Kasumi-1 (cell line): ENCODE measurements at places on chromosomes 1 and 21.
A peak's percentile ranks its signal among the peaks of the same experiment; 100 is the strongest.

DNA sequence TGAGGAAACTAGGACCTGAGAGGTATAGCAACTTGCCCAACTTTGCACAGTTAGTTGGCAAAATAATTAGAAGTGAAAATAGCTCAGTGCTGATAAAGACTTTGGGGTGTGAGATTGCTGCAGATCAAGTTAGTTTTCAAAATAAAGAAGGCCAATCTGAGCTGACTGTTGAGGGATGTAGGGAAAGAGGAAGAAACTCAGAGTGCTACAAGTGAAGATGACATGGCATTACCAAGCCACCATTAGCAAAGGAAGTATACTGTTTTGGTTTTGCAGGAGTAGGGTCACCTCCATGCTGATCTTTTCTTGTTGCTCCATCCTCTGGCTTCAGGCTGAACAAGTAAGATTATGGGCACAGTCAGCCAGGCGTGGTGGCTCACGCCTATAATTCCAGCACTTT is 78.7 kb upstream of the ADAM30 start:
- no peak for DNase-seq

GRCh38 chr1:53804791-53805505 is 33.1 kb downstream of the NDC1 start:
- DNase-seq, result no peak

- no peak for DNase-seq
Observed at GRCh38 chr1:248361121-248361715, at the start of gene OR2T4. Gene OR2T4, plus strand, starts transcription at chr1:248361665. Its CDS starts 0 bp downstream, at chr1:248361665.

DNA sequence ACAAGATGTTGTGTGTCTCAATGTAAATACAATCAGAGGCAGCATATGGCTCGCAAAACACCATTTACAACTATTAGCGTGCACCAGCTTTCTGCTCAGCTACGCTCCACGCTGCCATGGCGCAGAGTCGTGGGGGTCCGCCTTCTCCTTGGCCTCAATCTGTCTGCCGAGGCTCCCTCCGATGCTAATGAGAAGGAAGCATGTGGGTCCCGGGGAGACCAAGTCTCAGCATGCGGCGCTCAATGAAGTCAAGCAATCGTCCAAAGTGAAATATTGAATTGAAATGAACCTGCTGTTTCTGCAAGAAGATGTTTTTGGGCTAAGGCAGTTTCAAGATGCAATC is 228.9 kb downstream of the TOMM20 start:
- no peak for DNase-seq

- no peak for DNase-seq
Observed at GRCh38 chr1:112257043-112257835, 138.8 kb upstream of the CTTNBP2NL start.

- DNase-seq, result no peak
Observed at GRCh38 chr1:26356106-26356505, 2.2 kb upstream of the CRYBG2 start.

DNA sequence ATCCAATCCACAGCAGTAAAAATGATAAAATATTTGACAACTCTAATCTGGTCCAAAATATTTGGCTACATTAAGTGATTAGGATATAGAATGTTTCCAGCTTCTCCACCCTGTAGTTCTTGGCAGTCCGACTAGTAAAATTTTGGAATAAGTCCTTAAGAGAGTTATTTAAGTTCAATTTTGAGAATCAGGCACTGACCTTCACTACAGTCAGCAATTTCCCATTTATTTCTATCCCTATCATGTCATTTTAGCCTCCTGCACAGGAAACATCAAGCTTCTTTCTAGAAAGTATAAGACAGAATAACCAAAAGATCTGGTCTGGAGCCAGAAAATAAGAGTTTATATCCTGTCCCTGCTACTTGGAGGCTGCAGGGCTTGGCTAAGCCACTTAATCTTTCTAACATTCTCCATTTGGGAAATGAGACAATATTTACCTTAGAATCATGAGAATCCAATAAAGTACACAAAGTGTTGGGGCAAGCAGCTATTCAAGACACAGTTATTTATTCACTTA is 162.2 kb downstream of the DPYD start:
- DNase-seq, result no peak

- DNase-seq, result no peak
Observed at GRCh38 chr1:8816831-8817411, 519 bp downstream of the RERE start.

GRCh38 chr1:36304970-36305914 is 926 bp upstream of the SH3D21 start:
- DNase-seq, result no peak

DNA sequence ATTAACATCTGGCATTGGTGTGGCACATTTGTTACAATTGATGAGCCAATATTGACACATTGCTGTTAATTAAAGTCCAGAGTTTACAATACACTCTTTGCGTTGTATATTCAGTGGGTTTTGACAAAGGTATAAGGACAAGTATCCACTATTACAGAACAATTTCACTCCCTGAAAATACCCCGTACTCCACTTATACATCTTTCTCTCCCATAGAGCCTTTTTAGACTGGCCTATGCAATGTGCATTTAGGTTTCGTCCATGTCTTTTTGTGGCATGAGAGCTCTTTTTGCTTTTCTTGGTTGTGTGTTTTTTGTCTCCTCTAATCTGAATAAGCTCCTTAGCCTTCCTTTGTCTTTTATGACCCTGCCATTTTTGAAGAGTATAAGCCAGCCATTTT is 40.6 kb upstream of the TSNAX start:
- no peak for DNase-seq

DNA sequence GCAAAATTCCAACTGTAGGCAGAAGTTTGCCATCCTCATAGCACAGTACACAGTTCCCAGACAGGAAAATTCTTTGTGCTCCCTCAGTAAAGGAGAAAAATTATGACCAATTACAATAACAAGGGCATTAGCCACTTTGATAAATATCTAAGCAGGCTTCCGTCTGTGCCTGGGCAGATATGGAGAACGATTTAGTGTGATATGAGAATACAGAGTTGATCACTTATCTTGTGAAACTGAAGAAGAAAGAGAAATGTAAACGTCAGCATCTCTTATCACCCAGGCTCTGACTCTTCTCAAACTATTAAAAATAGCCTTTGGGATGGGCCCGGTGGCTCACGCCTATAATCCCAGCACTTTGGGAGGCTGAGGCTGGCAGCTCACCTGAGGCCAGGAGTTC is 54.5 kb upstream of the TIAM1 start:
- no peak for DNase-seq

DNA sequence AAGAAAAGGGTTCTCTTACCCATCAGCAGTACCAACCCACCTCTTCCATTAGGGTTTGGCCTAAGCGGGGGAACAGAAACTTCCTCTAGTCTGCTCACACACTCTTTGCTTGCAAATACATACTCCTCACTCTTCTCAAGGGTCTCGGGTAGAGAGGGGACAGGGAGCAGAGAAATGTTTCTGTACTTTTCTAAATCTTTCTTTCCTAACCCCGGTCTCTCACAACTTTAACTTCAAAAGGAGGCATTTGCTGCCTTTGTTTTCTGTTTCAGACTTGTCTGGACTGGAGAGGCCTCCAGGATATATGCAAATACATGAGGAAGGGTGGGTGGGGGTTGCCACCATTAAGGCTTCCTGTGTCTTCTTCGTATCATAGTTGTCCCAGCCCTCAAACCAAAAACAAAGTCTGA is 10.5 kb upstream of the LAX1 start:
- DNase-seq, result no peak

GRCh38 chr1:69985376-69985775 is 220.0 kb downstream of the LRRC40 start:
- no peak for DNase-seq

GRCh38 chr1:27099135-27099586 is 55.8 kb downstream of the SLC9A1 start:
- DNase-seq, result peak; percentile 77

GRCh38 chr1:84365225-84366221 is 32.8 kb upstream of the DNASE2B start:
- DNase-seq, result peak; percentile 40

GRCh38 chr1:228081578-228082213 is 812 bp upstream of the ARF1 start:
- no peak for DNase-seq

GRCh38 chr1:221829327-221830015 is 87.6 kb upstream of the DUSP10 start:
- peak; percentile 43 for DNase-seq

GRCh38 chr1:30668546-30669327 is 54.6 kb downstream of the MATN1 start:
- DNase-seq, result no peak

- DNase-seq, result peak; percentile 57
Observed at GRCh38 chr1:7218210-7218832, 433.1 kb downstream of the CAMTA1 start.

DNA sequence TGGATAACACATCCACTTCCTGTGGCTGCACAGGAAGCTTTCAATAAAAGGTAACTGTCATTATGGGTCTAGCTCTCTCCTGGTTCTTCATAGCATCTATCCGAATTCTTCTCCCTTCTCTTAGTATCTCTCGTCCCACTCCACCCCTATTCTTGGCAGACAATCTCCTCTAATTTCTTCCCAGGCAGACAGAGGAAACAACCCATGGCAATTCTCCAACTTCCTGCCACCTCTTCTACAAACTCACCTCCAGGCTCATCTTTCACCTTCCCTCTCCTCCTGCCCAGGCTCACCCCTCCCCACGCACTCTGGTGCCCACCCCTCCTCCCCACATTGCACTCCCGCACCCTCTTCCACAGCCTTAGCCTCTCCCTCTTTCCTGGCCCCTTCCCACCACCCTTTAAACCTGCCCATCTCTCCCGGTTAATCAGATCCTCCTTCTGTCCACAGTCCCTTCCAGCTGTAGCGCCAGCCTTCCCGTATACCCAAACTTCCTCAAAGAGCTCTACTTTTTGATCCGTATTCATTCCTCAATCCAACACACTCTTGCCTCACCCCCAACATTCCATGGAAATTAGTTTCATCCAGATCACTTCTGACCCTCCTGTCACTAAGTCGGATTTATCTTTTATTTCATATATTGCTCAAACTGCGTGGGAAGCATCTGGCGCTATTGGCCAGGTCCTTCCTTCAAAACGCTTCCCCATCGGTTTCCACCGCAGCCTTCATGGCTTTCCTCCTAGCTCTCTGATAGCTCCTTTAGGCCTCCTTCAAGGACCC is 25.9 kb downstream of the SHISA4 start:
- DNase-seq, result no peak

DNA sequence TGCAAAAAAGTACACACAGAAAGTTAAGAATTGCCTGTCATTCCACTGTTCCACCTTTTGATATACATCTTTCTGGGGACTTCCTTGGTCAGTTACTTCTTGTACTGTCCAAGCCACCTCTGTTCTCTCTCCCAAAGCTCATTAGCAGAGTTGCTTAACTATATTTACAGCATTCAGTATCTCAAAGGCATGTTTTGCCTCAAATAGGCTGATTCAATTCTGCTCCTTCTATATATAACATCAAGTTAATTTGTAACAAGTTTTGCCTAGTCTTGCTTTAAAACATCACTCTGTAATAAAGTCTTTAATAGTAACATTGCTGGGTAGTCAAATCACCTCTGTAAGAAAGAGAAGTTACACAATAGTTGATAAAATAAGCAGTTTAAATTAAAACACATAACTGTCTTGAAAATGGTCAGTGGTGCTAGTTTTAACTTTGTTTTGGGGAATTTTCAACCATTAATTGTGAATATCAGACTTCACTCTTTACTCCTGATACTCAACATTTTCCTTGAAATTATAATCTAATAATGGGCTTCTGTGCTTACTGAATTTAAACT is 35.7 kb downstream of the EDARADD start:
- no peak for DNase-seq

DNA sequence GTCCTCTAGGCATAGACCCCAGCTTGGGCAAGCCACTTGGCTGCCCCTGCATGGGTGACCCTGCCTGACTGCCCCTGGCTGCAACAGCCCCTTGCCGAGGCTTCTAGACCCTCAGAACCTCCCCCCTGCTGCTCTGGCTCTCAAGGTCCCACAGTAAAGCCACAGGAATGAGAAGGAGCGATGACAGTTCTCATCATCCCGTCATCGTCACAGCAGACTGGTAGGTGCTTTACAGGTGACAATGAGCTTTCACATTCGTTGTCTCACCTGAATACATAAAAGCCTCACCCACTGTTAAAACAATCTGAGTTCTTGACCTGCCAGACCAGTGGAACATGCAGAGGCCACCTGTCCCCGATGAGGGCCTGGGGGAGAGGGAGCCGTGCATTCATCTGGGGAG is 36.0 kb upstream of the GPR157 start:
- DNase-seq, result no peak

DNA sequence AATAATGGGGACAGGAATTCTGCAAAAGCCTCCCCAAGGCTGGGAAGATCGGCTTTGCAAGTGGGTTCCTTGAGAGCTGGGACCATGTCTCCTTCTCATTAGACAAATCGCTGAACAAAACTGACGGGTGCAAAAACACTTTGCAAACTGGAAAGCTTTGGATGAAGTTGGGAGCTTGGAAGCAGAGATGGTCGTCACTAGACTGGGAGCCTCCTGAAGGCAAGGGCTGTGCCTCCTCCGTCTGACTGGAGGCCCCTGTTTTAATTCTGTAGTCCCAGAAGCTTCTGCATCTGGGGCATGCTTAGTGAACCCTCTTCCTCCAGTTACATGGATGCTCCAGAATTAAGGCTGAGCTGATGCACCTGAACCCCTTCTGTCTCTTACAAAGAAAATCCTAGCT is 82.3 kb upstream of the IFFO2 start:
- no peak for DNase-seq

DNA sequence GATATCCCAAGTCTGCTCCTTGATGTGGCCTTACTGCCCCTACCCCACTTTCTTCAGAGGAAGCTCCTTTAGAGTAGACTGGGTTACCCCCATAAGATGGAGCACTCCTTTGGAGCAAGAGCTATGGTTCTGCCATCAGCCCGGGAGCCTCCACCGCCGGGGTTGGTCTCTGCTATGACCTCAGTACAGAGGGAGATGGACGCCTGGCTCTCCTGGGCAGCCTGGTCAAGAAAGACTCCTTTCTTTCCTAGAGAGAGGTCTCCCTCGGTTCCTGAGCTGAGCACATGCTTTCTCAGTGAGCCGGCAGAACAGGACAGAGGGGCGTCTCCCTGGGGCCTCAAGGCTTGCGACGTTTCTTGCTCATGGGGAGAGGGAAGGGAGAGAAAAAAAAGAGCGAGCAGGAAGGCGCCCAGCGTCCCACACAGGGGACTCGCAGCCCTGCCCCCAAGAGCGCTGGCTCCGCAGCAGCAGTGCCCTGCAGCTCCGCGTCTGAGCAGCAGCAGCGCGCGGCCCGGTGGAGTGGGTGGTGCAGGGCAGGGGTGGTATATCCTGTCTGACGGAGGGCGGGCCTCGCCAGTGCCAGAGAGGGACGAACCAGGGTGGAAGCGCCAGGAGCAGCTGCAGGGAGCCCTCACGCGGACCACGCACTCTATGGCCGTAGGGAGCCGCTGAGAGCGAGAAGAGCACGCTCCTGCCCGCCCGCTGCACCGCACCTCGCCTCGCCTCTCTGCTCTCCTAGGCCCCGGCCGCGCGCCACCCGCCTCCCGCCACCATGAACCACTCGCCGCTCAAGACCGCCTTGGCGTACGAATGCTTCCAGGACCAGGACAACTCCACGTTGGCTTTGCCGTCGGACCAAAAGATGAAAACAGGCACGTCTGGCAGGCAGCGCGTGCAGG is at the start of gene PKP1:
Gene PKP1 (plus strand): TSS at position 576 of the 899 bp plus-strand sequence. CDS start 197 bp downstream, at position 773.
- no peak for DNase-seq

GRCh38 chr1:14997646-14998276 is 155.8 kb upstream of the TMEM51 start:
- no peak for DNase-seq

- DNase-seq, result no peak
Observed at GRCh38 chr1:209593747-209594146, 10.2 kb downstream of the CAMK1G start.

GRCh38 chr1:92877081-92877711 is 45.4 kb downstream of the RPL5 start:
- no peak for DNase-seq

- no peak for DNase-seq
Observed at GRCh38 chr1:36207339-36207738, 16.9 kb upstream of the THRAP3 start.
